ENCODE measurements at places on chromosomes 1 and 21. TPM values are rescaled to one million over a fixed set of nuclear protein-coding genes. Genes with fewer than 3 reads are reported as not detected.

KLHDC7A gene
- not detected for total RNA-seq

RYR2 gene
- 0.26 TPM for total RNA-seq

NFASC gene
- total RNA-seq = 0.65 TPM

SPRR2E gene
- not detected for total RNA-seq

HOOK1 gene
- 2.8 TPM for total RNA-seq

Data from activated T-helper 17 cell treated with anti-CD3 and anti-CD28 coated beads, Interleukin-2, amount 50 U/mL, for 72 hours (primary cell).